ENCODE measurements at places on chromosomes 7 and 10.

DNA sequence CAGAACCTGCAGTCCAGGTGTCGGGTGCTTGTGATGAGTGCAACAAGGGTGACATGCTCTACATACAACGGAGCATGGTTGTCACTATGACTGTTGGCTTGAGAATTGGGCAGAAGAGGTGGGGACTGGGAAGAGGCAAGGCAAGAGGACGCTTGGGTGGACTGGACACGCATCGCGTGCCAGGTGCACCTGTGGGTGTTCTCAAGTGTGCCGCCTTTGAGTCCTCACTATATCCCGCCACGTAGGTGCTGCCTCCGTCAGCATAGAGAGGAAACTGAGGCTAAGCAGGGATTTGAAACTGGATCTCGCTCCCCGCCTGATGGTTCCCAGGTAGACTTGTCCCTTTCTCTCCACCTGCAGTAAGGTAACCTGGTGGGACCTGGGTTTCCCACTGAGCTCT is 27.2 kb downstream of the CDH23 start:
- DNase-seq = no peak

DNA sequence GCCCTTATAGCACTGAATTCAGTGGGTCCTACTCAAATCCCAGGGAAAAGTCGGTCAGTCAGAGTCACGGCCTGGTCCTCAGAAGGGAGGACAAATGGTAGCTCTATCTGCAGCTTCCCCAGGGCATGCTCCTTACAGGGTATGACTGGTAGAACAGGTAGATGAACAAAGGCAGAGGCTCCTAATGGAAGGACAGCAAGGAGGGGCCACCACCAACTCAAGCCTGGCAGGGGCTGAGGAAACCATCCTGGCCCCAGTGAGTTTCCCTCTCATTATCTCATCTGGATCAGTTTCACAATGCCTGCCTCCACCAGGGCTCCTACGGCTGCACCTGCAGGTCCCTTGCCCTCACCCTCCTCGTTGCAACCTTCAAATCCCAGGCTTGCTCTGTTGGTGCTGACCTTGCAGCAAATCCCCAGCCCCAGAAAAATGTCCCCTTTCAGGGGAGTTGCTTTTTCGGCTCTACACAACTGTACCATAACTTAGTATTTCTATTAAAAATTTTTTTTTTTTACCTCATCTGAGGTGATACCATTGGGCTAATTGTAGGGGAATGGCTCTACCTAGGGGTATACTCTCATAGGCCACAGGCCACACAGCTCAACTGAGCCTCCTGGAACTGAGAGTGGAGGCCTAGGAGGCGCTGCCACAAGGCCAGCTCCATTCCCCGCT is 2.4 kb upstream of the MYO1G start:
- DNase-seq = no peak

DNA sequence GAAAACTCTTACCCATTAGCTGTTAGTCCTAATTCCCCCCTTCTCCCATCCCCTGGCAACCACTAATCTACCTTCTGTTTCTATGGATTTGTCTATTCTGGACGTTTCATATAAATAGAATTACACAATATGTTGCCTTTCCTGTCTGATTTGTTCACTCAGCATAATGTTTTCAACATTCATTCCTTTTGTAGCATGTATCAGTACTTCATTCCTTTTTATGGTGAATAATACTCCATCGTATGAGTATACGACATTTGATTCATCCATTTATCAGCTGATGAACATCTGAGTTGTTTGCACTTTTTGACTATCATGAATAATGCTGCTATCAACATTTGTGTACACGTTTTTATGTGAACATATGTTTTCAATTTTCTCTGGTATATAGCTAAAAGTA is 4.4 kb upstream of the FRAT1 start:
- DNase-seq = no peak

DNA sequence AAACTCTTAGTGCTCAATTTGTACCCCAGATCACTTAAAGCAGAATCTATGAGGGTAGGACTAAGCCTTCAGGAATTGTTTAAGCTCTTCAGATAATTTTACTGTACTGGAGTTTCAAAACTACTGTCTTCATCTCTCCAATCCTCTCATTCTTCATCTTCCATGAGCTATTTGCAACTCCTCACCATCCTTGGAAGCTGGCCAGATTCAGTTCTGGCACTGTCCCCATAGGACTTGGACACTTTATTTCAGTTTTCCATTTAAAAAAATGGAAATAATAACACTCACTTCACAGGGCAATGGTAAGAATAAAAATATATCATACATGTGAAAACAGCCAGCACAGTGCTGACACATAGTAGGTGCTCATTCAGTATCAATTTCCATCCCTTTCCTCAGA is 74.6 kb downstream of the PPP1R17 start:
- DNase-seq = peak; percentile 27

GRCh38 chr7:105388356-105389087 is at the start of gene SRPK2:
Gene SRPK2 (minus strand): TSS chr7:105388921.
- DNase-seq = peak; percentile 73

GRCh38 chr10:11846542-11846941 is 23.4 kb downstream of the PROSER2 start:
- no peak for DNase-seq

GRCh38 chr7:155296006-155296787 is 1.5 kb upstream of the INSIG1 start:
- no peak for DNase-seq

- no peak for DNase-seq
Measured at GRCh38 chr7:136183981-136184380, 206.8 kb upstream of the MTPN start.

GRCh38 chr10:103752680-103753248 is 102.6 kb downstream of the SH3PXD2A start:
- no peak for DNase-seq

DNA sequence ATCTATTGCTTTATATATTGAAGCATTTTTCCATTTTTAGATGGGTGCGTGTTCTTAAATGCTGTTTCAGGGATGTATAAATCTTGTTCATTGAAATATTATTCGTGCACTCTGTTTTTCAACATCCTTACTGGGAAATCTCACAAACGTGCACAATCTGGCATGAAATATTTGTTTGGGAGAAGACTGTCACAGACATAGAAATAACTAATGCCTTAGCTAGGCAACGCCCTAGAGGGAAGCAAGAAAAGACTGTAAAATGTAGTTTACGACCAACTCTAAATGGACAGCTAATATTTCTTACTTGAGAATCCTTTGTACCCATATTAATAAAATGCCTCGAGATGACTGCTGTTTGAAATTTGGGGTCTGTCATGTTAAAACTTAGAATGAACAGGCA is 8.9 kb downstream of the DOCK4 start:
- no peak for DNase-seq

- DNase-seq = no peak
Measured at GRCh38 chr10:9015005-9015404, 960.5 kb downstream of the GATA3 start.

DNA sequence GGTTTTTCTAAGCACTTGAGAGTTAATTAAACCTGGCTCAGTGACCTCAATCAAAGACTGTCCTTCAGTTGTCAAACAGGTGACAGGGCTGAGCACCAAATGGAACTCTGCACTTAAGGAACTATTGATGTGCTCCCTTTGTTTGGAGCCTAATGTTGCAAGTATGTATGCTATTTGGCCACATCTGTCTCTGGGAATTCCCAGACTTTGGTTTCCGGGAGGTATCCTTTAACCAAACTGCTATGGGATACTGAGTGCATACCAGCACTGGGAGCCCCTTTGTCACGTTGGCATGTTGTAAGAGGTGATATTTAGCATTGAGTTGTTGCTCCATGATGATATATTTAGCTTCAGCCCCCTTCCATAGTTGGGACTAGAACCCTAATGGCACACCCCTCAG is 25.2 kb downstream of the ASZ1 start:
- DNase-seq = peak; percentile 40

DNA sequence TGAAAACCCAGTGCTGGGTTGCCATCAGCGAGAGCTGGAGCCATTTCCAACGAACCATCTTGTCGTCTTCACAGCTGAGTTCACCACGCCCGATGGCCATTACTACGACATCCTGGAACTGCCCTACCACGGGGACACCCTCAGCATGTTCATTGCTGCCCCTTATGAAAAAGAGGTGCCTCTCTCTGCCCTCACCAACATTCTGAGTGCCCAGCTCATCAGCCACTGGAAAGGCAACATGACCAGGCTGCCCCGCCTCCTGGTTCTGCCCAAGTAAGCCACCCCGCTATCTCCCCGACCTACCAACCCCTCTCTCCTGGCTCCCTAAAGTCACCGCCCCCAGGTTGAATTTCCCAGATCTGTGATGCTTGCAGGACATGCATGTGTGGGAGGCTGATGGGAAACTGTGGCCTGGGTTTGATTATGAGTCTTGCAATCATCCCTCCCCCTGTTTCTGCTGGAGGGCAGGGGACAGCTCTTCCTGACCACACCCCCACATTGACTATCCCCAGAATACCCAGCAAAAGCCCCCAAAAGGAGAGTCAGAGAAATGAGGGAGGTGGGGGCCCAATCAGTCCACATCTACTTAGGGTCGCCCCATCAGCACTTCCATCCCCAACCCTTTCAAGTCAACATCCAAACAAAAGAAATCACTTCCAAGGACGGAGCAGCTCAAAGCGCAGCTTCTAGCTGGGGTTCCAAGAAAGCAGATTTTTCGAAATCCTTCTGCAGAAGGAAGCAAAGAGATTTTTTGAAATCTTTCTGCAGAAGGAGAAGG is 6.9 kb downstream of the SERPINE1 start:
- DNase-seq = peak; percentile 74

DNA sequence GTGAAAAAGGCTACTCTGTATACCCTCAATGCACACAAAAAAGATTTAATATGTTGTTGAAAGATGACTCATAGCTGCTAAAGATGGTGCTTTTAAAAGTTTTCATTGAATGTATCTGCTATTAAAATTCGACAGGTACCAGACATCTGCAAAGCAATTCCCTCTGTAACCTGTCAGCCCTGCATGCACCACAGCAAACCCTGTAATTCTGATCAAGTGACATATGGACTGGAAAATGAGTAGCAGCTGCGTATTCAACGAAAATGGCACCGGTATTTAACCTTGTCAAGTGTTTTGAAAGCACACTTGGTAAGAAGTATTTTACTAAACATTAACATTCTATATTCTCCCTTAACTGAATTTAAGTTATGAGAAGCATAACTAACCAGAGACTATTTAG is 58.2 kb upstream of the PTPRN2 start:
- DNase-seq = no peak

GRCh38 chr7:151351027-151351426 is 9.4 kb downstream of the NUB1 start:
- DNase-seq = no peak

DNA sequence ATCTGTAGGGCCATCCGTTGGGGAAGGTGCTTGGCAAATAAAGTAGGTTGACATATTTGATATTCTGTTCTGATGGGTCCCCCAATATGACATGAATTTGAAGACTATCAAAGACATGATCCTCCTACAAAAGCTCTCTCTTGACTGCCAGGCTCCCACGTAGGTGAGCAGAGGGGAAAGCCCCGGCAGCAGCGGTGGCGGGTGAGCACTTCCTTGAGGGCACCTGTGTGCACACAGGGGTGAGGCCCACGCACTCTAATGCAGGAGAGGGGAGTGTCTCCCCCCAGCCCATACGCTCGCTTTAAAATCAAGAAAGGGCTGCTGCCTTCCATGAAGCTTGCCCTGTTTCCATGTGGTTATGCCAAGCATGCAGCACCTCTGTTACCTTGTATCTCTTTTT is 100.4 kb downstream of the TAX1BP1 start:
- DNase-seq = no peak

DNA sequence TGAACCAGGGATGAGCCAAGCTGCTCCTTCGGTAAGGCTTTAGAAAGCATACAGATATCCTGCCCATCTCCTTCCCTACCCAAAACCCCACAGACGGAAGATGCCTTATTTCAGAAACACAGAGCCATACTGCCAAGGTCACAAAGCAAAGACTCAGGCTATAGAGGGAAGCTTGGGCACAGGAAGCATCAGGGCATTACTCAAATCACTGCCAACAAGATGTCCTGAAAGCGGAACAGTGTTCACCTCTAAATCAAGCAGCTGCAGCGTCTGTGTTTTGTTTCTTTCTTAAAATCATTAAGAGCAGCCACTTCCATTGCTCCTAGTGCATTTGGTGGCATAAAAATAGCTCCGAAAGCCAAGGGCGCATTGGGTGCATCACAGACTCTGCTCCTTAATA is 307.3 kb downstream of the SORCS1 start:
- no peak for DNase-seq

DNA sequence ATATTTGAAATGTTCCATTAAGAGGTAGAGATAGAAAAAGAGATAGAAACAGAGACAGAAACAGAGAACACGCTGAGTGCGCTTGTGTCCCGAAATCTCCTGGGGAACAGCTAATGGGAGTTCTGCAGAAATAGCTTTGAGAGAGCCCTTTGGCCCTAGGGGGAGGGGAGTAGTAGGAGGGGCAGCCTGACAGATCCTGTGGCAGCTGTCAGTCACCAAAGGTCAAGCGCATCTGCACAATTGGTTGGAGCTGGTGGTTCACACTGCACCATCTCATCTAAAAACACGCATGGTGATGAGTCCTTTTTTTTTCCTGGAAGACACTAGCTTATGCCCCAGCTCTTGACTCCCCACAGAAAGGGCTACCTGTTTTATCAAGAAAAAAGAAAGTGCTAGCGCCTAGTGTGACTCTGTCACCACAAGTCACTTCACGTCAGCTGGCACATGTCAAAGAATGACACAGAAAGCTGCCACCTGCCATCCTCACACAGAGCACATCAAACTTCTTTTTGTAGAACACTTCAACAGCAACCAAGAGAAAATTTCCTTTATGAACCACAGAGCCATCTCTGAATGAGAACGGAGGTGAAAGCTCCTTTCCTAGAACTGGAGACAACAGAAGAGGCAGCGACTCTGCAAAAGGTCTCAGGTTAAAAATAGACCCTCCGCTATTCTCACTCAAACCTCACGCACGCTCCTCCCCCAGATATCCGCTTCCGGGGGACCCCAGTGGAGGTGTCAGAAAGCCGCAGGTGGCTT is 125.7 kb downstream of the GFRA1 start:
- no peak for DNase-seq

GRCh38 chr7:92595281-92595680 is 5.1 kb upstream of the FAM133B start:
- DNase-seq = peak; percentile 70

- DNase-seq = peak; percentile 26
Measured at GRCh38 chr10:63547628-63548360, 26.6 kb downstream of the REEP3 start.

GRCh38 chr10:36168777-36169176 is 526.7 kb upstream of the FZD8 start:
- DNase-seq = no peak

DNA sequence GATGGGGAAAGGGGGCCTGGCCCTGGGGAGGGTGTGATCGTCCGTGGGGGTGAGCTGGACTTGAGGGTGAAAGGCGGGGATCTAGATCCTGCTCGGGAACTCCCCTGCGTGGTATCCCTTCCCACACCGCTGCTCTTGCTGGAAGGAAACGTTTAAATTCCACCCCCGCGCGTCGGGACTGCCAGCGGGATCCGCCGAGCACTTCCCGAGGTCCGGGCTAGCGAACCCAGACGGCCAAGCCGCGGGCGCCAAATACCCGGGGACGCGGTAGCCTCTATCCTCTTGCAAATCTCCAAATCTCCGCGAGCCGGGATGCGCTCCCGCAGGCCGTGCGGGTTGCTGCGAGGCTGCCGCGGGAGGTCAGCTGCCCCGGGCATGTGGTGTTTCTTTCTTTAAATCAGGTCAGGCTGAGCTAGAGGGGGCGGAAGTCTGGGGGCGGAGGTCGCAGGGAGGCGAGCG is 904 bp downstream of the NPTX2 start:
- no peak for DNase-seq

Measured in fibroblast of skin of right quadriceps (primary cell).